Smooth muscle cell of the brain vasculature (primary cell): ENCODE measurements at places on chromosomes 7 and 10.

- DNase-seq, result no peak
These were observed 10.9 kb upstream of the CDK6 start for GRCh38 chr7:92847305-92847704.

DNA sequence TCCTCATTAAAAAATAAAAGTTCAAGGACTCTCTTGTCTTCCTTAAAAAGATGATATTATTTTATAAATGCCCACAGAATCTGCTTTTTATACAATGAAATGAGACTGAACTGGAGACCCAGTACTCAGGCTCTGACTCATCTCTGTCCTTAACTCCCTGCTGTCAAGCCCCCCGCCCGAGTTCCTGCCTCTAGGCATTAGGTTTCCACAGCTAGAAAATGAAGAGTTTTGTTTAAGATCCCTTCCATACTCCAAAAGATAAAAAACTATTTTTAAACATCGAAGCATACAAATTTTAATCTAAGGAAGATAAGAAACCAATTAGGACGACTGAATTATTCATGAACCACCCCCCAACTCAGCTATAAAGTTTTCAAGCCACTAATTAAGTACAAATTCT, 97.7 kb upstream of the FEZF1 start:
- no peak for DNase-seq

DNA sequence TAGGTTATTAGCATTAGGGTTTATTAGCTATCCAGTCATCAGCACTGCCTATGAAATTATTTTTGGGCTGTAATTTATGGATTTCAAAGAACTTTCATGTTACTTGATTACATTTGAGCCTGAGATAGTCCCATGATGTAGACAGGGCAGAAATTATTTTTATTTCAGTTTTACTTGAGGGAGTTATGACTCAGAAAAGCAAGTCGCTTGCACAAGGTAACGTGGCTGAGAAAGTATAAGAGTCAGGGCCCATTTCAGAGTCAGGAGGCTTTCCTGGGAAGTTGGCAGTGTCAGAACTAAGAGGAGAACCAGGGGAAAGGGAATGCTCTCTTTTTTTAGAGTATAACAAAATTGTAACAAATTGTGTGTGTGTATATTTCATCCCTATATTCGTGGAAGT, 16.5 kb downstream of the GATA3 start:
- no peak for DNase-seq

DNA sequence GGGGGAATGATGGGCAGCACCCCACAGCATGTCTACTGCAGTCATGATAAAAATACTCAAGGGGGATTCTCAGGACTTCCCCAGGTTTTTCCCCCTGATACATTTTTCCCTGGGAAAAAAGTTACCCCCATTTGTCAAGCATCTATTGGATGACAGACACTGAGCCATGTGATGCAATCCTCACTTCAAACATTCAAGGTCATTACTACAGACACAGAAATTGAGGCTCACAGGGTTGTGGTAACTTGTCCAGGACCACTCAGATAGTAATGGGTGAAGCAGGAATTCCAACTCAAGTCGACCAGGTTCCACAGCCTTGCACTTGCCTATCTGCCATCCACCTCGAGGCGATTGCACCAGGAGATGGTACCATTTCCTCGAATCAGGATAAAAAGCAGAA, 31.7 kb downstream of the PPP1R3C start:
- no peak for DNase-seq

GRCh38 chr7:123415625-123416024, 118.8 kb downstream of the IQUB start:
- no peak for DNase-seq
